Left lung (tissue), 14 donors: ENCODE measurements at places on chromosomes 5 and 9. TPM values are rescaled to one million over a fixed set of nuclear protein-coding genes. Genes with fewer than 3 reads are reported as not detected.
A peak's percentile ranks its signal among the peaks of the same experiment; 100 is the strongest.

- H3K27ac ChIP-seq = no peak overlapping the region
- H3K4me3 ChIP-seq = no peak overlapping the region
- H3K27me3 ChIP-seq = no peaks in the 10 kb centered on the region
- H3K36me3 ChIP-seq = no peaks in the 10 kb centered on the region
- no peak for DNase-seq
Observed at GRCh38 chr9:68794898-68795297, 89.9 kb downstream of the PIP5K1B start.

DNA sequence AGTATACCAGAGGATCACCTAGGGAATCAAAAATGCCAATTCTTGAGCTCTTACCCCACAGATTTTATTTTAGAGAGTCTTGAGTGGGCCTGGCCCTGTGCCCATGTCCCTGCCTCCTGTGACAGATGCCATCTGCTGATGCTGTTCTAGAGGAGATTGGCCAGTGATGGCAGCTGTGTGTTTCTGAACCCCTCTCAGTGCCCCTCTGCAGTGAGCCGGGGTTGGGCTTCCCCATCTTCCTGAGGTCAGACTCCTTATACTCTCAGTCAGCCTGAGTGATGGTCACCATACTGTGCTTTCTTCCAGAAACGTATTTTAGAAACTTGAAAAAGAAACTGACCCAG, 6.1 kb downstream of the PTCD2 start:
- no peak for DNase-seq
- H3K36me3 ChIP-seq = no peaks in the 10 kb centered on the region
- H3K4me3 ChIP-seq = no peak overlapping the region
- H3K4me1 ChIP-seq = no peaks in the 10 kb centered on the region
- no peaks in the 10 kb centered on the region for H3K27me3 ChIP-seq
- H3K27ac ChIP-seq = no peak overlapping the region

- H3K4me1 ChIP-seq = peaks cover 79% of the 10 kb centered on the region
- H3K27me3 ChIP-seq = no peaks in the 10 kb centered on the region
- no peaks in the 10 kb centered on the region for H3K36me3 ChIP-seq
- H3K27ac ChIP-seq = peak overlapping the region; percentile 20
Observed at GRCh38 chr5:140220032-140220697, 45.2 kb downstream of the CYSTM1 start.

RAD1 gene
- total RNA-seq = 22.6 TPM

RNF44 gene
- total RNA-seq = 37.6 TPM

FYB1 gene
- 24.4 TPM for total RNA-seq
